ENCODE measurements at places on chromosomes 2 and 18.

DNA sequence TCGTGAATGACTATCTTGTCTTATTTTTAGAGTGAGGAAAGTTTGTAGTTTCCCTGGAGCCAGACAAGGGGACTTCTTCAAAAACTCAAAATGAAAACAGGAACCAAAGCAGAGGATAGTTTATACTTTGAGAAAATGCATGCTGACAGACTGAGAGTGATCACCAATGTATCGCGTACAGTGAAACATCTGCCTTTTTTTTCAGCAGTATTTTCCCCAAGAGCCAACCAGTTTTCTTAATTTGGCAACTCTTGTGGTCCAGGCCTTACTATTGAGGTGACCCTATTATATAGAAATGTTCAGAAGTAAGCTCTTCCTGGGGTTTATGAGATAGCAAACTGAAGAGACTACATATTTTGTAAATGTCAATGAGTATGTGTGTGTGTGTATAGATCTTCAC, 153.7 kb upstream of the VRK2 start:
- no peak for DNase-seq

DNA sequence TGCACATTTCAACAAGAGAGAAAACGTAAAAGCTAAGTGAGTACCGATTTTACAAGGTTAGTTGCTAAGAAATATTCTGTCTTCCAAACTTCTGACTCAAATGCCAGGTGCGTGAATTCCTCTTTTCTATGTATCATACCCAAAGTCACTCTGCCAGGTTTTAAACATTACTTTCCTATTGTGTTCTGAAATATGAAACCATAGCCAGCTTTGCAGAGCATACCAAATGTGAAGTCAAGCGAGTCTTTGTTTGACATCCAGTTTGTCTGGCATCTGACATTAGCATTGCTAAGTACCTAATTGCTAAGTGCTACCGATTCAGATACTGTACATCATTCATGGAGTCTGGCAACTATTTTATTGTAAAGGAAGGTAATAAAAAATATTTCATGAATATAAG, 321.9 kb upstream of the GALNT5 start:
- DNase-seq: no peak

DNA sequence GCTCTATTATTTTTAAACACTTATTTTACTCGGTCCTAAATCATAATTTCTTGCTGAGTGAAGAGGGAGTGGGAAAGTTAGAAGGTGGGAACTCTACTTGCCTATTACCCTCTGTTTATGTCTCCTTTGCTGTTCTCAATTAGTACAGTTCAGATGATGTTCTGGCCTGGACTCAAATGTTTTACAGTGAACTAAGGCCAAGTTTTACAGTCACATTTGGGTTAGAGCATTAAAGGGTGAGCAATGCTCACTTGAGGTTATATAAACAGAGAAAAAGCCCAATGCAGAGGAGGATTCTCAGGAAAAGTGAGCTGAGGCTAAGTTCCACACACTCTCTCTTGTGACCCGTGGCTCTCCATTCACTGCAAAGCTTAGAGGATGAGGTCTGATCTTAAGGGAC, 52.4 kb downstream of the ITSN2 start:
- no peak for DNase-seq

DNA sequence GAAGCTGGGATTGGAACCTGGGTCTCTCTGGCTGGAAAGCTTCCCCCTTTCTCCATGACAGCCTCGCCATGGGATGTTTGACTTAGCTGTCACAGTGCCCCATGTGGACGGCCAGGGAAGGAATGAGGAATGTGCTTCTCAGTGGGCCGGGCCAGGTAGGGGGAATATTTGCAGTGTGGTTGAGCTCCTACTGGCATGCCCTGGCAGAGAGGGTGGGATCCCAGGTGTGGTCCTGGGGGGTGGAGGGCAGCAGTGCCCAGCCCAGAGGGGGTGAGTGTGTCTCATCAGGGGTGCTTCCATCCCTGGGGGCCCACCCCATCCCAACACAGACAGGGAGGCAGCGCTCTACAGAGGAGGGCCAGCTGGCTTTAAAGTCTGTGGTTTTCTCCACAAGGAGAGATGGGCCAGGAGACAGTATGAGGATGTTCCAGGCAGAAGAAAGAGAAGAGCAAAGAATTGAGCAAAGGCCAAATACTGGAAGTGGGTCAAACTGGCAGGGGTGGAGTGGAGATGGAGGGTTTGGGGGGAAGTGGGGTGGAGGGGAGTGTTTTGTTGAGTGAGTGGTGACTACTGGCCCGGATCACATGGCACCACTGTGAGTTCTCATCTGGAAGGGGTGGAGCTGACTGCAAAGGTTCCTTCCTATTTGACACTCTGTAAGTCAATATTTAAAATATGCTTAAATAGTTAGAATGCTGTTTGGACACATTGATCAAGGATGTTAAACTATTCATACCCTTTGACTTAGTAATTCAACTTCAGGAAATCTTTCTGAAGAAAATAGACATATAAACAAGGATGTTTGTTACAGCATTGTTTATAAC, 94.0 kb downstream of the MYCN start:
- no peak for DNase-seq

DNA sequence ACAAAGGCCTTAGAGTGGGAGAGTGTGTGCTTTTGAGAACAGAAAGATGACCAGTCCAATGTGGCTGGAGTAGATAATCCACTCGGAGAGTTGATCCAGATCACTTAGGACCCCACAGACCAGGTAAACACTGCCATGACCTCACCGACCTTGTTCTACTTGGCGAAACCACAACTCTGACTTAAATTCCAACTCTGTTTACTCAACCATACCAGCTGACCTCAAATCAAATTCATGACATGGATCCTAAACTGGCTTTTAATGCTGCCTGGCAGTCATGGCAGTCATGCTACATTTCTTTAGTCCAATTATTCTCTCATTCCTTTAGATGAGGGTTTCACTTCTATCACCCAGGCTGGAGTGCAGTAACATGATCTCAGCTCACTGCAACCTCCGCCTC, 347.1 kb upstream of the FAM98A start:
- DNase-seq: no peak

- no peak for DNase-seq
These were observed 172.8 kb upstream of the HAAO start for GRCh38 chr2:42965196-42965595.

DNA sequence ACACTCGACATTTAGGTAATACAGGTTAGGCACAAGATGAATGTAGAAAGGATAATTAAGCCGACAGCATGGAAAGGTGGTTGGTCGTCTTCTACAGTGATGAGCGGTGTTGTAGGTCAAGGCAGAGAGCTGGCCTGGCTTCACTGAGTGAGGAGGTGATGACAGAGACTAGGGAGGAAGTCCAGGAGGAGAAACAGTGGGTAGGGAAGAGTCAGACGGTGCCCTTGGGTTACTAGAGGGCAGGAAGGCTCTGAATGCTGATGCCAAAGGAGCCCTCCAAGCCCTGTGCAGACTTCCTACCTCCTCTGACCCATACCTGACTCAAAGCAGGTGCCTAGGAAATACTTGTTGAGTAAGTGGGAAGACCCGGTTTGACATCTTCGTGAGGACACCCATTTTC, 100.8 kb downstream of the ITGB1BP1 start:
- DNase-seq: no peak

DNA sequence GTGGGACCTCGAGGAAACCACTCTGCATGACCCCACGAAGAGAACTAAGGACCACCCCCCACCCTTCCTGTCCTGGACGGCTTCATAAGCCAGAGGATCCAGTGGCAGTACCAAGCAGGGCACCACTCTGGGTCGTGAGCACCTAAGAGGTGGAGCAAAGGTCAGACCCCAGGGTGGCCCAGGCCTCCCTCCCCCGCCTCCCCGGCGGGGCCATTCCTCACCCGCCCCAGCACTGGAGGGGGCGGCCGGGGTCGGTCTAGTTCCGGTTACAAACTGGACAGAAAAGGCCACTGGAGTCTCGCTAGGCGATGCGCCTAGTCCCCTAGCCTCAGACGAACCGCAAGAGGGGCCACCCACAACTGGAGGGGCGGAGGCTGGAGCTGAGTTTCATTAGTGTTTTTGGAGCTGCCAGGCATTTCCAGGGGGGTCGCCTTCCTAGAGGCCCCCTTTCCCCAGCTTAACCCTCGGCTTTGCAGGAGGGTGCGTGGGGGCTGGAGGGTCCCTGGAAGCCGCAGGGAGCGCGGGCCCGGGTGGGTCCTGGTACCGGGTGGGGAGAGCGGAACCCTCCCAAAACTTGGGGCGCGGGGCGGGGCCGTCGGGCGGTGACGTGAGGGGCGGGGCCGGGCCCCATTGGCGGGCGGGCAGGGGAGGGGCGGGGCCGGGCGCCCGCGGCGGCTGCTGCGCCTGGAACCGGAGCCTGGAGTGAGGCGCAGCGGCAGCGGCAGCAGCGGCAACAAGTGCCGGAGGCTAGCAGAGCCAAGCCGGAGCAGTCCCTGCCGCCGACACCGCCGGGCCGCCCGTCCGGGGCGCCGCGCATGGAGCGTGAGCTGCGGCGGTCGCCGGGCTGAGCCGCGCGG, at the start of gene B3GNT2:
Gene B3GNT2 (plus strand): TSS at position 695 of the 857 bp plus-strand sequence. CDS start 26,106 bp downstream, outside the sequence.
- DNase-seq: peak; percentile 68

- no peak for DNase-seq
These were observed 142.1 kb downstream of the TMEM247 start for GRCh38 chr2:46621499-46621898.

- DNase-seq: no peak
These were observed 59.7 kb downstream of the FTCDNL1 start for GRCh38 chr2:199791326-199791725.

DNA sequence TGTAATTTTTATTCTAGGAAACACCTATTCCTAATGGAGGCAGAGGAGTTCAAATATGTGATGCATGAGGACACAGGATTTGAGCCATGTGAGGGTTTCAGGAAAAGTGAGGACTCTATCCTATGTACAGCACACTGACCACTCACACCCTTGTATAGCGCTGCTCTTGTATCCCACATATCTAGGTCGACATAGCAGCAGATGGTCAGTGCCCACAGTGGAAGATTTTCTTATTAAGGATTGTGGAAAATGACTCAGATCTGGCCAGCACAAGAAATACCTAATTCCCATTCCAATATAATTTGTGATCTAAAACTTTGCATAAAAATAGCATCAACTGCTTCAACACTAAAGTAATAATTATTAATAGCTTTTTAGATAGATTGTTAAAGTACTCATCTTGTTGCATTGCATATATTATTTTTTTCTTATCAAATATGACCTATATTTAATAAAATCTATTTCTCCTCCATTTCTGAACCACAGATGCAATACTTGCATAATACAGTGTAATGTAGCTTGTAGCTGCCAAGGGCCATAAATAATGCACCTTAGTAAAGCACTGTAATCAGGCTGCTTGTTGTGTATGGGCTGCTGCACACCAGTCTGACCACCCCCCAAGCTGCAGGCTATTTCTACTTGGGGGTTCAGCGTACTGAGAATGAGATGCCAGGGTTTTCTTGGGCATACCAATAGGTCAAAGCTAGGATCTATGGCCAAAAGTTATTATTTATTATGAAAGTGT, 442.2 kb upstream of the CWC22 start:
- no peak for DNase-seq

- DNase-seq: peak; percentile 97
These were observed 309.0 kb upstream of the GULP1 start for GRCh38 chr2:187982668-187983067.

- no peak for DNase-seq
These were observed 39.3 kb upstream of the GTF2A1L start for GRCh38 chr2:48578313-48578712.

- no peak for DNase-seq
These were observed 56.6 kb upstream of the MAP2 start for GRCh38 chr2:209367075-209367747.

GRCh38 chr2:61011678-61012077, 5.8 kb upstream of the PEX13 start:
- DNase-seq: no peak

- no peak for DNase-seq
These were observed 102.2 kb upstream of the ASB18 start for GRCh38 chr2:236366397-236366796.

GRCh38 chr2:151007365-151007764, 254.3 kb downstream of the RBM43 start:
- DNase-seq: no peak

DNA sequence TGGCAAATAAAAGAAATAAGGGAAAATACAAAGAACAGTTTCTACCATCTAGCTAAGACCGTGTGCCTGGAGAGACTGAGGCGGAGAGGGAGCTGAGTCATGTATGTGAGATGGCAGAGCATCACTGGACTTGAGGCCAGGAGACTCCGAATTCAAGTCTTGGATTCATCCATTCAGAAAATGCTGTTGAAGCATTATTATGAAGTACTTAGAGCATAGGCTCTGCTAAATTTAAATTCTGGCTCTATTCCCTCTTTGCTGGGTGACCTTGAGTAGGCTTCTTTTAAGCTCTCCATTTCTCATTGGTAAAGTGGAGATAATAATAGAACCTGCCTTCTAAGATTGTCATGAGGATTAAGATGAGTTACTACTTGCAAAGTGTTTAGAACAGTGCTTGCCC, 34.7 kb downstream of the NPHP1 start:
- DNase-seq: no peak

DNA sequence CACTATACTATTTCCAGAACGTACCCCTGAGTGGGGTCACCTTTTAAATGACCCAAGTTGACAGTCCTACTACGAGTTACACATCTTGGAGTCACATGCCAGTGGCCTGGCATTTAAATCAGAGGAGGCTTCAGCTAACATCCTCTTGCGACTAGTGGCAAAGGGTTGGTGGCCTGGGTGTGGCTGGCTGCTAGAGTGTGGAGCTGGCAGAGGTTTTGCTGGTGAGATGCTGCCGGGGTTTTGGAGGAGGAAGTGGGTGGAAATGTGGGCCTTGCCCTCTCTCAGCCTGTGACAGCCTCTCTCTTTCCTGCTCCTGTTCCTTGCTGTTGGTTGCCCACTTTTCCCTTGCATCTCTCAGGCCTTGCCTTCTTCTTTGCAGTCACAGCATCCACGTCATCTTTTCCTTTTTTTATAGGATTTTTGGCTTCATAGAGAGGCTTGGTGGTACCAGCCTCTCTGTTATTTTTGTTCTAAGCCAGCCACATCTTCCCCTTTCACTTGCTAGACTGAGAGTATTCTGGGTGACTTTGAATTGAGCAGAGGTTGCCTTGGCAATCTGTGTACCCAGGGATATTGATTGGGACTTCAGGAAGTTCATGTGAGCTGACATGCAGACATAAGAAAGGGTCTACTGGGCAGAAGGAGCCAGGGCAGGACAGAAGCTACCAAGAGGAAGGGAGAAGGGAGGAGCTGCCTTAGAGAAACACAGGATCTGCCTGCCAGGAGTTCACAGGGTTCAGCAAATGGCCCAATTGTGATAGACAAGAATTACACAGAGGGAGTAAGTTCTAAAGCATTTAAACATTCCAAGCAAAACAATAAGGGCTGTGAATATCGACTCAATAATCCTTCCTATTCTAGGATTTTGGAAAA, 55.4 kb downstream of the CDC42EP3 start:
- DNase-seq: no peak

- DNase-seq: no peak
These were observed 25.6 kb upstream of the CYRIA start for GRCh38 chr2:16691261-16691660.

DNA sequence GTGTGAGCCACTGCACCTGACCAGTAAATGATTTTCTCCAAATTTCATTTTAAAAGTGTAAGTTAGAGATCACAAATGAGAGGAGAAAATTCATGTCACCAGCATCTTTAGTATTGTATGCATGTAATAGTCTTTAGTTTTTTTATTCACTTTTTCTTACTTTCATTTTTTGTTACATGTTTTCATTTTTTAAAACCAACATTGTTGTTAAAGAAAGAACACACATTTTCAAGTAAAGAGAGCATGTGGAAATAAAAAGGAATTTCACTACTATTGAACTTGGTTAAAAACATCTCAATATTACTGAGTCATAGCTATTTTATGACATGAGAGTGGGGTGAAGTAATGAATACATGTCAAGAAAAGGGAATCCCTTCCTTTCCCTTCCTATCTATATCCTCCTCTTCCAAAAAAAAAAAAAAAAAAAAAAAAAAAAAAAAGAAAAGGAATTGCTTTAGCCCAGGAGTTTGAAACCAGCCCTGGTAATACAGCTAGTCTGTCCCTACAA, 29.1 kb upstream of the PMAIP1 start:
- no peak for DNase-seq
